Peyer's patch (tissue), 4 donors: ENCODE measurements at places on chromosomes 1 and 21.

DNA sequence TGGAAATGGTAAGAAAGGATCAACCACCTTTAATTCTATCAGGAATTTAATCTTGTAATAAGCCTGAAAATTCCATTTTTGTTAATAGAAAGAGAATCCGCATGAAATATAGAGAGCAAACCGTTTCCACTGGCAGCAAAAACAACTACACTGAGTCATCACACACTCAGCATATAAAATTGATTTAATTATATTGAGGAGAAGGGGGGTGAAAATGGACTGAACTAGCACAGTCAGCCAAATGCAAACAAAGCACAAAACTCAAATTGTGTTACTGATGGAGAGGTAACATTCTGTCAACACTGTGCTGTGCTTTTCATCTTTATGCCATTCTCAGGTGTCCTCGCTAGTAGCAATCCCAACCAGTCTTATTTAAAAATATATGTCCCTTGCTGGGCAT is 1583.9 kb downstream of the MRPL39 start:
- no peak for DNase-seq

GRCh38 chr21:33383056-33383888 is 19.9 kb upstream of the IFNGR2 start:
- peak; percentile 95 for DNase-seq

GRCh38 chr21:21661741-21662140 is 663.5 kb downstream of the NCAM2 start:
- DNase-seq, result no peak

- DNase-seq, result no peak
Observed at GRCh38 chr21:24899138-24899537, 708.1 kb downstream of the MRPL39 start.
